OCI-LY7 (cell line): ENCODE measurements at places on chromosomes 12 and 14.

DNA sequence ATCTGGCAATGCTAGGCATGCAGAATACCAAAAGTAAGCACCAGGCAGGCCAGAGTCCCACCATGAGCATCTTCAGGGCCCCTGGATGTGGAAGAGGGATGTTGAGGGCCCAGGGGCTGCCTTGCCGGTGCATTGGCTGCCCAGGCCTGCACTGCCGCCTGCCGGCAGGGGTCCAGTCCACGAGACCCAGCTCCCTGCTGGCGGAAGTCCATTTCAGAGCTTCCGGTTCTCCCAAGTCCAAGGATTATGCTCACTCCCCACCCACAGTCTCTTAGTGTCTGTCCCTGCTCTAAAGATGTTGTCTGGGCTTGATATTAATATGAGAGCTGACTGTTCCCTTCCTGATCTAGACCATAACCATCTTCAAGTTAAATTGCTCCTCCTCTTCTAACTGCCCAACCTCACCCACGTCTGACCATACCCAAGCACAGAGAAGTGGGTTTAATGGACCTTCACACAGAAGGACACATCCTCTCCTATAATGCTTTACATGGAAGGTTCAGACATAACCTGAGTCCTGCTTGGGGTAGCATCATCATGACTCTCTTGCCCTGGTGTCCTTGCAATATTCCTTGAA lies 117.4 kb downstream of the DAD1 start:
- DNase-seq: peak; percentile 84

DNA sequence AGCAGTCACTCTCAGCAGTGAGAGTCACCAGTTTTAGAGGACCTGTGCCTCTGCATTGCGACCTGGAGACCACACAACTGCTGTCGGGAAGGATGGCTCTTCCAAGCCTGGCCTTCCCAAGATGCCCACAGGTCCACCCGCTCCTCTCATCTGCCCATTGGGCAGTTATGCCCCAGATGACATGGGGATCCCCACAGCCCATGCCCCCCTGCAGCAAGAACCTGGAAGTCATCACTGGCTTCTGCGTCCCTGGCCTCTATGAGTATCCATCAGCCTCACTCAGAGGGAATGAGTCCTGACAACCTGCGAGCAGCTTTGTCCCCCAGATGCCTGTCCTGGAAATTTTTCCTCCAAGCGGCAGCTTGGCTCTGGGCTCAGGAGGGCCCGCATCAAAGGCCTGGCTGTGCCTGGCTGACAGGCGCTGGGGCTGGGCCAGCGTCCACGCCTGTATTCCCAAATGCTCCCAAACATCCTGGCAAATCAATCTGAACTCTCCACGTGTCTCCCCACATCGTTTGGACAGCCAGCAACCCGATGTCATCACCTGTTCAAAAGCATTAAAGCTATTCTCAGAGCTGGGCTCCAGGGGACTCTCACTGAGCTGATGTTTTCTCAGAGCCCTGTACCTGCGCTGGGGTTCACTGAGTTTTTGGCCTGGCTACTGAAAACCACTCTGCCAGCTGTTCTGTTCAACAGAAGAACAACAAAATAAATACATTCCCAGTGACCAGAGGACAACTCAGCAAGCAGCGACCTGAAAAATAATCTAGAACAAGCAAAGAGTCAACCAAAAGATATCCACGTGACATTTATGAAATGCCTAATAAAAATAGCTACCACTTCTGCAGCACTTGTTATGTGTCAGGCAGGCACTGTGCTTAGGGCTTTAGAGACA lies 57.8 kb downstream of the CLMN start:
- peak; percentile 21 for DNase-seq

DNA sequence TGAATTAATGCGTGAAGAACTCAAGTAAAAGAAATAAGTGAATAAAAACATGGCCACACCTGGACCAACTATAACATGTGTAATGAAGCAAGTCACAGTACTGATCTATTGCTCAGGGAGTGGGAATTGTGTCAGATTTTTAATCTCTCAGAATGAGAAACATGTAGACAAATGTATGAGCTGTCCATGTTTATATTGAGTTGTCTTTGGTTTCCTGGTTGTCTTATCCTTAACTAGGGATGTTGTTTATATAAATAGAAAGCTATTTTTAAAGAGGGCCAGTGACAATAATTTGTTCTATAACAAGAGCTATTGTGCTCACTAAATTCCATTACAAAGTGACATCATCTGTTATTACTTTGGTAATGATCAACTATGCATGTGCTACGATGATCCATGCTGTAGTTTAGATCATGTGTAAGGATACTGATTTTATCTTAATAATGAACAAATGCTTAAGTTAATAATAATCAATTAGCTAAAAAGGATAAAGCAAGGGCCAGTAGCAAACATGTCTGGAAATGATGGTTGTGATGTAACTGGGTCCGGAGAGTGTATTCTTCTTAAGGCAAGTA lies 91.3 kb upstream of the RTL1 start:
- DNase-seq: no peak

- DNase-seq: peak; percentile 73
Measured at GRCh38 chr12:53749986-53750811, 1.6 kb downstream of the CISTR start.

DNA sequence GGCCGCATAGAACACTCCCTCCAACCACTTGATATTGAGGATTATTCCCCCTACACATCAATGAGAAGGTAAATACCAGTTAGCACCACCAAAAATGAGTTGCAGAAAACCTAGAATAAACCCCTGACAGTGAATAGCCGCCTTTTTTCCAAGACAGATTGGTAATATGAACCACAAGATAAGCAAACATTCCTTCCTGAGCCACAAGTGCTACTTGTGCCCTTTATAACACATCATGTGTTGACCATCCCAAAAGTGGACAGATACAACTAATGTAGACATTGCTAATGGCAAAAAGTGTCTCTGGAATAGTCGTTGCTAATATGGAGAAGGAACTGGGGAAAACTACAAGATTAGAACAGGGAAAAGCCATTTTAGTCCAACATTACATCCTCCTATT lies 17.2 kb downstream of the NOXRED1 start:
- DNase-seq: no peak
